ENCODE measurements at places on chromosomes 7 and 10.

- no peak for DNase-seq
Observed at GRCh38 chr10:50550291-50550839, 73.4 kb downstream of the SGMS1 start.

DNA sequence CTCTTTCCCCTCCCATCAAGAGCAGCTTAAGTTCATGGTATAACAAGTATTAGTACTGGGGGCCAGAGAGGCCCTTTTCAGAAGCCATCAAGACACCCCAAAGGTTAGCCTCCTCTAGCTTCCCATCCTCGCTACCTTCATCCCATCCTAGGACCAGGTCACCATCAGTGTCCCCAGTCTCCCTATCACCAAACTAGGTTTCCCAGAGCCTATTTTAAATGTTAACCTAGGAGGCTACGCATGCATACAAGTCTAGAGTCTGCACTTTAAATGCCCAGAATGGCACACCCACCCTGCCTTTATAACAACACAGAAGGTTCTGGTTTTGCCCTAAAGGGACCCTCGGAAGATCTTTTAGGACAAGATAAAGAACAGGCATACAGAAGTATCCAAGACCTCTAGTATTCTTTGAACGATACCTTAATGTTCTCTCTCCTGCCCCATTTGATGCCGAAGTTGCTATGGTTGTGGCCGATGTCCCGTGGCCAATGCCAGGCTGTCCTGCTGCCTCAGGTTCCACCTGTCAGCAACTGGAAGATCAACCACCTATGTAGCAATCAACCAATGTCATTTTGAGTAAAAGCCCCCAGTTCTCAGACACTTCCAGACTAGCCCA, 2.2 kb downstream of the GPRIN2 start:
- no peak for DNase-seq

DNA sequence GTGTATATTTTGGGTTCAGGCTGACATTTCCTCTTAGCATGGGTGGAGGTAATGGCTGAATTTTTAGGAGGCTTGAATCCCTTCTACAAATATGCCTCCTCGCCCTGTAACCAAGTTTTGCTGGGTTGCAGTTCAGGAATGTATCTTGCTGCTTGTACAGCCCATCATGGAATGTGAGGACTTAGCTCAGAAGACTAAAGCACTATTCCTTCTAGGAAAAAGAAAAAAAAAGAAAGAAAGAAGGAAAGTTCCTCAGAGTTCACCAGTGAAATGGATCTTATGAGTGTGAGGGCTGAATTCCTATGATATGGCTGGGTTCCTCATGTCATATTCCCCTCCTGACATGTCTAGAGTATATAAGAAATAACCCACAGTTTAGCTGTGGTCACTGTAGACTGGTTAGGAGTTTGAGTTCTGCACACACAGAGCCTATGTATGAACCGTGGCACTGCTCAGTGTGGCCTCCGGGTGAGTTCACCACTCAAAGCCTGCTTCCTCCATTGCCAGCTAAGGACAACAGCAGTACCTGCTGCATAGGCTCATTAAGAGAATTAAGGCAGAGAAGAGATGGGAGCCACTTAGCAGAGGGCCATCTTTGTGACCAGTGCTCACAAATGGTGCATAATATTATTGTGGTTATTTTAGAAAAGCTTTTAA, 114.0 kb downstream of the TACC2 start:
- no peak for DNase-seq

GRCh38 chr7:149443523-149443922, 17.3 kb downstream of the ZNF777 start:
- DNase-seq: no peak

DNA sequence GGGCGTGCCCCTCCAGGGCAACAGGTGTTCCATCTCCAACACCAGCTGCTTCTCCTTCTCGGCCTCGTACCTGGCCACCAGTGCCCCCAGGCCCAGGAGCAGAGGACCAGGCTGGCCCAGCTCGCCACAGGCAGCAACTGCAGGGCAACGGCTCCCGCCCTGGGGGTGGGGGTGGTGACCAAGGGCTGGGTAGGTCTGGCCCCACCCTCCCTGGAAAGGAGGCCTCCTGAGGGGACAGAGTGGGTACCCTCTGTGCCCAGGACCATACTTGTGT, 22.1 kb upstream of the DRGX start:
- no peak for DNase-seq

GRCh38 chr7:16818732-16819131, 13.9 kb upstream of the AGR2 start:
- no peak for DNase-seq

DNA sequence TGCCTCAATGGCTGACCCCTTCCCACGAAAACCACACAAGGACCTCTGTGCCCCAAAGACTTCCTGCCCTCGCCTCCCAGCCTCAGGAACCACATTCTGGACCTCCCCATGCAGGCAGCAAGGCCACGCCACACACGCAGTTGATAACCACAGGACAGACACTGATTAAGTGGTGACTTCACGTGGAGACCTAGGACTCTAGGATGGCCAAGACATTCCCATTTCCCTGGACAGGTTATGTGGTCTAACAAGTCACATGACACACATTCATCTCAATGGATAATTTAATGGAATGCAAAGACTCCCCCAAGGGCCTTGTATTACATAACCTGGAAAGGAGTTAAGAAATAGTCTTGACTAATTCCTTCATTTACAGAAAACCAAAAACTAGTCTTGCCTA, 110.2 kb downstream of the LARP4B start:
- no peak for DNase-seq

GRCh38 chr10:103443475-103444185, 8.5 kb downstream of the CALHM2 start:
- no peak for DNase-seq

GRCh38 chr10:3960496-3960895, 175.5 kb upstream of the KLF6 start:
- no peak for DNase-seq

GRCh38 chr10:32139223-32140073, 83.2 kb upstream of the KIF5B start:
- DNase-seq: no peak

DNA sequence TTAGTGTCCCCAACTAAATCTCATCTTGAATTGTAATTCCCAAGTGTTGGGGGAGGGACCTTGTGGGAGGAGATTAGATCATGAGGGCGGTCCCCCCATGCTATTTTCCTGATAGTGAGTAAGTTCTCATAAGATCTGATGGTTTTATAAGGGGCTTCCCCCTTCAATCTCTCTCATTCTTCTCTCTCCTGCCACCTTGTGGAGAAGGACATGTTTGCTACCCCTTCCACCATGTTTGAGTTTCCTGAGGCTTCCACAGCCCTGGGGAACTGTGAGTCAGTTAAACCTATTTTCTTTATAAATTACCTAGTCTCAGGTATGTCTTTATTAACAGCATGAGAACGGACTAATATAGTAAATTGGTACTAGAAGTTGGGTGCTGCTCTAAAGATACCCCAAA, 365.6 kb downstream of the ANKRD7 start:
- no peak for DNase-seq

DNA sequence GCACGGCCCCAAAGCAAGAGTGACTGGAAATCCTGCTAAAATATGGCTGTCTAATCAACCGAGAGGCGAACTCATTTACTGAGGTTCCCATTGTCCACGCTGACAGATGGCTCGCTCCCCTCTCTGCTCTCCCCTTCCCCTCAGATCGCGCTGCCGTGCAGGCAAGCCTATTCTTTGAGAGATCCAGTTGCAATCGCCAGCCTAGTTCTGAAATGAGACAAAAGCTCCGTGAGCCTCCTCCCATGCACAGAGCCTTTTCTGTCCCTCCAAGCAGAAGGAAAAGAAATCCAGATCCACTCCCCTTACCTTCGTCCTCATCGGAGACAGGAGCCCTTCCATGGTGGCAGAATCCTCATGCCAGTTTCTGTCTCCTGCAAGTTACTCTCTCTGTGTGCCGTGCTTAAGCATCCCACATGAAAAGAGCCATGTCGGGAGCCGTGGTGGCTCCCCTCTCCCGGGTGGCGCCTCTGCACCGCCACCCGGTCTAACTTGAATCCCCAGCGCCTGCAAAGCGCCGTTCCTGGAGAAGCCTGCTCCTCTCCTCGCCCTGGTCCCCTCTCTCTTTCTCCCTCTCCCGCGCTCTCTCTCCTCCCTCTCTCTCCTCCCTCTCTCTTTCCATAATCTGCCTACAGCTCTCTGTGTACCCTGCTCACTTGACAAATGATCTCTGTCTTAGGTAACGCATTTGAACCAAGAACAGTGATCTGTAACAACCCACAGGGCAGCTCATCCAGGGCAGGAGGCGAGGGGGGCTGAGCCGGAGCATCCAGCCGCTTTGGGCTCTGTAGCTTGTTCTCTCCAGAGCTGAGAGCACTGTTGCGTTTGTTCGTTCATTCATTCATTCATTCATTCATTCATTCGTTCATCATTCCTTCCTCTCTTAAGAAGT, 156.8 kb downstream of the FRMD4A start:
- no peak for DNase-seq

GRCh38 chr7:92567460-92567859, 22.7 kb downstream of the FAM133B start:
- DNase-seq: no peak

GRCh38 chr7:13189668-13190067, 502.2 kb downstream of the ARL4A start:
- DNase-seq: no peak

GRCh38 chr7:80017101-80017698, 117.4 kb upstream of the GNAI1 start:
- no peak for DNase-seq

DNA sequence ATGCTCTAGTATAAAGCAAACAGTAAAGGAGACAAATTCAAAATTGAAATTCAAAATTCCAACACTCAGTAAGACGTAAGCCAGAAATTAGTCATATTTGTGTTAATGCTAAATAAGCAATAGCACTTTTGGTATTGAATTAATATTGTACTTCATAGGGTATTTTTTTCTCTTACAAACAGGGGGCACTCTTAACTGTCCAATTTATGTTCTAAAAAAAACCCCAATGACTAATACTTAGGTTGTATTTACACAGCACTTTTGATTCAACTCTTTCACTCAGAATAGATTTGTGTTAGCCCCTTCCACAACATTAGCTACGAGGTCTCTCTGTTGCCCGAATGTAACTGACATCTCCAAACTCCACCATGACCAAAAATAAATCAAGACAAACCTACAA, 284.9 kb upstream of the COBL start:
- no peak for DNase-seq
